Putamen (tissue), 1 donor: ENCODE measurements at places on chromosomes 13 and 19.
A peak's percentile ranks its signal among the peaks of the same experiment; 100 is the strongest.

- no peak for DNase-seq
Observed at GRCh38 chr19:47820410-47820809, 1.3 kb upstream of the CRX start.

- DNase-seq, result no peak
Observed at GRCh38 chr19:28076628-28077027, 1136.3 kb downstream of the UQCRFS1 start.

GRCh38 chr19:4108767-4109625, 14.9 kb downstream of the MAP2K2 start:
- no peak for DNase-seq

GRCh38 chr19:7769171-7769570, 6.1 kb downstream of the CLEC4M start:
- DNase-seq, result no peak

DNA sequence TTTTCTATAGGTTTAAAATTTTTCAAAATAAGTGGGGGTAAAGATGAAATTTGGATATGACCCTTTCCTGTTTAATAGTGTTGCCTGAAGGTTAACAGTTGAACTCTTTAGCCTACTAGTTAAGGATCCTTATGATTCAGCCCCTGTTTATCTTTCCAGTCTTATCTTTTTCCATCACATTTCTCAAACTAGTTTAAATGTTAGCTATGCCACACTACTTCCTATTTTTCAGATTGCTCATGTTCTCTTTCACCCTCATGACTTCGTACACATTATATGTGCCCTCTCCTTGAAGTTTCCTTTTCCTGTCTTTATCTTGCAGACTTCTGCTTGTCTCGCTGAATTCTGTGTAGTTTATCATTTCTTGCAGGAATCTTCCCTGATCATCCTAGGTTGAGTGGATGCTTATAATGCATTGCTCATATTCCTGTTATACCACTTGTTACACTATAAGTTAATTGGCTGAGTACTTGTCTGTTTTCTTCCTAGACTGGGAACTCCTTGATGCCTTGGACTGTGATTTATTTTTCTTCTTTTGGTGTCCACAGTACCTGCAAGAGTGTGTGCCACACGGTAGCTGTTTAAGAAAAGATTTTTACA, 86.7 kb downstream of the FNDC3A start:
- DNase-seq, result no peak

DNA sequence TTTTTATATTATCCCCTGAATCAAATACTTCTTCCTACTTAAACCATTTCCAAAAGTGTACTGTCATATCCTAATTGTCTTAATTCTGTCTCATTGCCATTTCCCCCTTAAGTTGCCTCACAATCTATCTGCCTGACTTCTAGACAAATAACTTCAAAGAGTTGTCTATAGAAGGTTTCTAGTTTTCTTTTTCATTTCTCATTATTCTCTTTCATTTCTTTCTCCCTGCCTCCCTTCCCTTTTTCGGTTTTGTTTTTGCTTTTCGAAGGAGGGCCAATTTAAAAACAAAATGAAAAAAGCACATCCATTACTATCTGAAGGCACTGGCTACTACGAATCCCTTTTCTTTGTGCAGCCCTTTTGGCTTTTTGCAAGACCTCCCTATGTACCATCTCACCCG, 367.2 kb downstream of the DNAJC15 start:
- DNase-seq, result no peak

- DNase-seq, result no peak
Observed at GRCh38 chr13:26762745-26763345, 2.3 kb upstream of the GPR12 start.

GRCh38 chr13:112968910-112969691, at the start of gene MCF2L:
Gene MCF2L (plus strand): TSS chr13:112969214. CDS start chr13:112969380, 166 bp downstream.
- peak; percentile 44 for DNase-seq

- no peak for DNase-seq
Observed at GRCh38 chr13:85525411-85525810, 273.8 kb downstream of the SLITRK6 start.

GRCh38 chr13:113526466-113527220, 36.1 kb upstream of the DCUN1D2 start:
- DNase-seq, result no peak

- no peak for DNase-seq
Observed at GRCh38 chr19:47610902-47611301, 2.0 kb downstream of the BICRA start.

DNA sequence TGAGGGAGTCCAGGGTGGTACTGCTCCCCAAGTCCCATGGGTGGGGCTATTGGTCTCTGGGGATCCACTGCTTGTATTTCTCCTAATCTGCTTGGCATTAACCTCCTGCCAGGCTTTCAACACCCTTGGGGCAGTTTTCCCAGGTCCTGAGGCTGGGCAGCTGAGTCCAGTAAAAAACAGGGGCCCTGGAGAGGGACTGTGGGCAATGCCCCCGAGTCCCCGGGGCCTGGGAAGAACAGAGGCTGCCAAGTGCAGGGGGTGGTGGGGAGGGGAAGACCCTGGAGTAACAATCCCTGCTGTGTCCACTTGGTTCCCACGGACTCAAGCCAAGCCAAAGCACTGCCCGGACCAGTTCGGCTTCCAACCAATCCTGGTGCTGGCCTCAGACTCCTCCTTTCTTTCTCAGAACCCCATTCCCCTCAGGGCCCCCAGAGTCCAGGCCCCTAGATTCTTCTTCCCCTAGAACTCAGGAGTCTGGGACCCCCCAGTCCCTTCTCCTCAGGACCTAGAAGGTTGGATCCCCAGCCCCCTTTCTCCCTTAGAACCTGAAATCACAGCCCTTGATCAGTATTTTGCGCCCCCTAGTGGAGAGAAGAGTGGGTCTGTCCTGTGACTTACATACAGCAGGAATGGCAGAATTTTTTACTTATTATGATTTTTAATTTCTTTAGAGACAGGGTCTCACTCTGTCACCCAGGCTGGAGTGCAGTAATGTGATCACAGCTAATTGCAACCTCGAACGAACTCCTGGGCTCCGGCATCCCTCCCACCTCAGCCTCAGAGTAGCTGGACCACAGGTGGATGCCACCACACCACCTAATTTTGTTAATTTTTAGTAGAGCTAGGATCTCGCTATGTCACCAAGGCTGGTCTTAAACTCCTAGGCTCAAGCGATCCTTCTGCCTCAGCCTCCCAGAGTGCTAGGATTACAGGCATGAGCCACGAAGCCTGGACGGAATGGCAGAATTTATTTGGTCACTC, 3.7 kb upstream of the CLPTM1 start:
- DNase-seq, result peak; percentile 83
